ENCODE measurements at places on chromosomes 4 and X.
A peak's percentile ranks its signal among the peaks of the same experiment; 100 is the strongest.

DNA sequence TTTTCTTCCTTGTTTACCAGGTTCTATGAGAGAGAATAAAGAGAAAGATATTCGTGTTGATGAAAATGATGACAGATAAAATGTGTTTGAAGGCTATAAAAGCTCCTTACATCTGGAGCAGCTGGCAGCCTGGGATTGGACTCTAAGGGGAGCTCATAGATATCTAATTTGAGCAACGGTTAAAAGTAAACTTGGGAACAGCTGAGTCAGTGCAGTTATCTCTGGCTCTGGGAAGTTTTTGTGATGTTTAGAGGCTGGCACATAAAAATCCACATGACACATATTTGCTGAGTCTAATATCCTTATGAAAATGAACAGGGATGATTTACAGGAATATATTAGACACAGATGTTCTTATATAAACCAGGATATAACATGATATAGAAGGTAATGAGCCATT lies 331.8 kb upstream of the TENM3 start:
- DNase-seq, result no peak

DNA sequence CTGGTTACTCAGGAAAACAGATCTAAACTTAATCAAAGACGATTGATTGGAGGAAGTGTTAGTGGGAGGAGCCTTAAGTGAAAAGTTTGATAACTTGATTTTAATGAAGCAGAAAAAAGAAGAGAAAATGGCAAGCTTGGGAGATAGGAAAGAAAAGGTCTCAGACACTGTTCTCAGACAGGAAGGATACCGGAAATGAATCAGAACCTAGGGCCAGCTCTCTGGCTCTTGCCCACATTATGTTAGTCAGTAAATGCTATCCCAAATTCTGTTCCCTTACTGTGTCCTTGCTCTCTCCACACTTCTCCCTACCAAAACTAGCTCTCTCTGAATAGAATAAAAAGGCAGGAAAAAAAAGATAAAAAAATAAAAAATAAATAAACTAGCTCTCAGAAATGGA lies 48.6 kb upstream of the TMEM164 start:
- no peak for DNase-seq

GRCh38 chrX:44224760-44225159 lies 118.7 kb downstream of the EFHC2 start:
- no peak for DNase-seq

DNA sequence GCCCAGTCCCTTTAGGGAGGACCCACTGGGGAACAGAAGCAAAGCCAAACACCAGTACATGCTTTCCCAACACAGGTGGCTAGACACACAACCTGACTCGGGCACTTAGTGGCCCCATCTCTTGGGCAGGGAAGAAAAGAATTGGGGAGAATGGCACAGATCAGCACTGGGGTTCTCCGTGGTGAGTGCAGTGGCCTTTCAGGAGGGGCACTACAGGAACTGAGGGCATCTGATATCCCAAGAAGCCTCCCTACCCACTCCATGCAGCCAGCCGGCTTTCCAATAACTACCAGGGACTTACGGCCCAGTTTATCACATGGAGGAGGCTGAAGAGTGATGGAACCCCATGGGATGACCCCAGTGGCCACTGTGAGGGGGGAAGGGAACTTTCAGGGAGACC lies 23.0 kb downstream of the RGN start:
- DNase-seq, result no peak

GRCh38 chr4:55312489-55313101 lies 33.4 kb upstream of the SRD5A3 start:
- DNase-seq, result peak; percentile 18

DNA sequence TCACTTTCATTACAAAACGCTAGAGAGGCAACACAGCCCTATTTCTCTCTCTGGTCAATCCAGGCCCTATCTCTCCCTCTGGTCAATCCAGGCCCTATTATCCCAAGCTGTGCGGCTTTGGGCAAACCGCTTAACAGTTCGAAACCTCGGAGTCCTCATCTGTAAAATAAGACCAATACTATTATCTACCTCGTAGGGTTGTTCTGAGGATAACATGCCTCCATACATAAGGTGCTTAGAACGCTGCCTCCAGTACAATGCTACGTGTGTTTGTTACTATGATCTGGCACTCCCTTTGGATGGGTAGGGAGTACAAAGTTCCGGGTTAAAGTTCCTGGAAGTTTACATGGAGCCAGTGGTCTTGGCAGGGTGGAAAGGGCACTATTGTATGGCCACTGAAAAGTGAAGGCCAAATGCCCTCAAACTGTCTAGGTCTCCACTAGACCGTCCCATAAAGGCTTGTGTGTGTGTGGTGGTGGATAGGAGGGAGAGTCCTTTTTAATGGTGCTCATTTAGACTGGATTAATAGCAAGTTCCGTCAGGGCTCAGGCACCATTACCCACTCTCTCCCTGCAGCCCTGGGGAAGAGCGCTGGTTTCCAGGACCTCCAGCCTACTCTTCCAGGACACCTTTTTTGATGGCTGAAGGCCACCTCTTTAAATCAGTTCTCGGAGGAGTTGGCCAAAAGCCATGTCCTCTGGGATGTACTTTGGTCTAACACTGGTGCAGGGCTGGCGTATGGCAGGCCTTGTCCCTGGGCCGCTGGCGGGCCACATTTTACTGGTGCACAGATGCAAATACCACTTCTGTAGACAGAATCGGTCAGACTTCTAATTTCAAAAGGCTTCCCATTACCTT lies 75.6 kb upstream of the BCOR start:
- no peak for DNase-seq

DNA sequence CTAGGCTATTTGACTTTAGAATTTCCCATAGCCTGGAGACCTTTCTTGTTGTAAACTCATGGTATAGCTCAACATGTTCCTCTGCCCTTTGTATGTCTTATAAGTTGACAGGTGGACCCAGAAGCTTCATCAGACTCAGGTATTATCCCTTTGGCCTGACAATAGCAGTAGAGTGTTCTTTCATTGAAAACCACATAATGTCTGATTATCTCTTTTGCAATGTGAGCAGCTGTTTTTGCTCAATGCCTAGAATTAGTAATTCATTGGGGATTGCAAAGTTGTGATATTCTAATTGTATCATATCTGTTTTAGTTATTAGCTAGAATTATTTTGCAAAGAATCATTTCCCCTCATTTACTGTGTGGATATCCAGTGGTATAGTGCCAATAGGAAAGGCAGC lies 27.5 kb downstream of the TBC1D19 start:
- no peak for DNase-seq

DNA sequence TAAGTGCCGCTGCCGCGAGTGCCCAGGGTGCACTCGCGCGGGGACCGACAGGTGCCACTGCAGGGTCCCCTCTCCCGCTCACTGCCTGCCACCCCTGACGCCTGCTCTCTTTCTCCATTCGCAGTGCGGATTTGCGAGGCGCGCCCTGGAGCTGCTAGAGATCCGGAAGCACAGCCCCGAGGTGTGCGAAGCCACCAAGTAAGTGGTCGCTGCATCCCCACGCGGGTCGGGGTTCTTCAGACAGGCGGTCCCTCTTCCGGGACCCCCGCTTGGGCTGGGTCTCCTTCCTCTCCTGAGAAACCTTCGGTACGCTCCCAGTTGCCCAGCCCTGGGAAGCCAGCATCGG lies 547 bp downstream of the GUCY1A1 start:
- DNase-seq, result no peak

GRCh38 chr4:40152637-40153036 lies 44.2 kb upstream of the RHOH start:
- no peak for DNase-seq

- DNase-seq, result no peak
Measured at GRCh38 chr4:156456830-156457229, 503.2 kb upstream of the CTSO start.

DNA sequence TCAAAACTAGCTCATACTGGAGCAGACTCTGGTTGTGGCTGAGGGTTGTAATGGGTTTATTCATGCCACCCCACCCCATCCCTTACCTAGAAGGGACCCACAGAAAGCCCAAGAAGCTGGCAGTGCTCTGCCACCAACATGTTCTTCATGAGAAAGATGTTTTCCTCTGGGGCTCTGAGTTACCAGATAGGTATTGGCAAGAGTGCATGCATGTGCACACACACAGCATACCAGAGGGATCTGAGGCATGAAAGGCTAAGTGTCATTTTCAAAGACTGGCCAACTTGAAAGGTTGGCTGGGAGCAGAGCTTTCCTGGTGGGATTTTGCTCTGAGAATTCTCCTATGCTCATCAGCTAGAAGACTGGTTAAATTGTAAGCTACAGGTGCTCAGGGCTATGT lies 65.2 kb downstream of the PHOX2B start:
- DNase-seq, result no peak

GRCh38 chr4:107034091-107034995 lies 1.8 kb downstream of the DKK2 start:
- DNase-seq, result no peak

GRCh38 chrX:77396781-77397180 lies 50.4 kb upstream of the FGF16 start:
- DNase-seq, result no peak

DNA sequence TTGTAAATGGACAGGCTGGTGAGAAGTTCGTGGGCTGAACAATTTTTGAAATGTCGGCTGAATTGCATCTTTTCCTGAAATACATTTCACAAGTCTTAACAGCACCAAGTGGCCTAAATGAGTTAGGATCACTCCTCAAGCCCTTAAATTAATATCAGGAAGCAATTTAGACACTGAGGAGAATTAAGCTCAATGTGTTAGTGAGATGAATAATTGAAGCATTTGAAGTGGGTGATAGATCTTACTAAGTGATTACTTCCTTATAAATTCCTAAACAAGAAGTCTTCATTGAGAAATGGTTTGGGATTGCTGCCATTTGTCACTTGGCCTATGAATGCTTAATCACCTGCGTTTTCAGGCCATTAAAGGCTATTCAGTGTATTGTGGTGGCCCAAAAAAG lies 116.8 kb downstream of the NAA11 start:
- no peak for DNase-seq
